ENCODE measurements at places on chromosomes 7 and 10. TPM values are rescaled to one million over a fixed set of nuclear protein-coding genes. Genes with fewer than 3 reads are reported as not detected.

CYP2C19 gene
- not detected for total RNA-seq

PUS7 gene
- 4.2 TPM for total RNA-seq

ARMC10 gene
- 27.5 TPM for total RNA-seq

- H3K4me1 ChIP-seq = peaks cover 18% of the 10 kb centered on the region
- H3K27me3 ChIP-seq = no peaks in the 10 kb centered on the region
- no peak overlapping the region for H3K27ac ChIP-seq
- DNase-seq = no peak
- no peaks in the 10 kb centered on the region for H3K36me3 ChIP-seq
- no peak overlapping the region for H3K4me3 ChIP-seq
Measured at GRCh38 chr10:79058899-79059841, 9.6 kb upstream of the ZMIZ1 start.

GRCh38 chr7:7579638-7580037 is 13.0 kb downstream of the MIOS start:
- H3K36me3 ChIP-seq = no peaks in the 10 kb centered on the region
- no peak overlapping the region for H3K4me3 ChIP-seq
- H3K4me1 ChIP-seq = no peaks in the 10 kb centered on the region
- H3K27me3 ChIP-seq = no peaks in the 10 kb centered on the region
- DNase-seq = no peak

DNA sequence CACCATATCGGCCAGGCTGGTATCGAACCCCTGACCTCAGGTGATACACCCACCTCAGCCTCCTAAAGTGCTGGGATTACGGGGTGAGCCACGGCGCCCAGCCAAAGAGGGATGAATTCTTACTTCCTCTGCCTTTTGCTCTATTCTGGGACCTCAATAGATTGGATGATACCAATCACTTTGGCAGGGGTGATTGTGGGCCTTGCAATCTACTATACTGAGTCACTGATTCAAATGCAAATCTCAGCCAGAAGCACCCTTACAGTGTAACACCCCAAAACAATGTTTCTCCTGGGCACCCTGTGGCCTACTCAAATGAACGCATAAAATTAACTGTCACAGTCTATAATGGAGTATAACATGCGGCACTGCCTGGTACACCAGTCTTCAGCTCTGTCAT is 596.7 kb upstream of the LRRTM3 start:
- H3K36me3 ChIP-seq = no peaks in the 10 kb centered on the region
- no peaks in the 10 kb centered on the region for H3K4me1 ChIP-seq
- no peak overlapping the region for H3K4me3 ChIP-seq
- H3K27ac ChIP-seq = no peak overlapping the region
- DNase-seq = no peak
- no peaks in the 10 kb centered on the region for H3K27me3 ChIP-seq

DNA sequence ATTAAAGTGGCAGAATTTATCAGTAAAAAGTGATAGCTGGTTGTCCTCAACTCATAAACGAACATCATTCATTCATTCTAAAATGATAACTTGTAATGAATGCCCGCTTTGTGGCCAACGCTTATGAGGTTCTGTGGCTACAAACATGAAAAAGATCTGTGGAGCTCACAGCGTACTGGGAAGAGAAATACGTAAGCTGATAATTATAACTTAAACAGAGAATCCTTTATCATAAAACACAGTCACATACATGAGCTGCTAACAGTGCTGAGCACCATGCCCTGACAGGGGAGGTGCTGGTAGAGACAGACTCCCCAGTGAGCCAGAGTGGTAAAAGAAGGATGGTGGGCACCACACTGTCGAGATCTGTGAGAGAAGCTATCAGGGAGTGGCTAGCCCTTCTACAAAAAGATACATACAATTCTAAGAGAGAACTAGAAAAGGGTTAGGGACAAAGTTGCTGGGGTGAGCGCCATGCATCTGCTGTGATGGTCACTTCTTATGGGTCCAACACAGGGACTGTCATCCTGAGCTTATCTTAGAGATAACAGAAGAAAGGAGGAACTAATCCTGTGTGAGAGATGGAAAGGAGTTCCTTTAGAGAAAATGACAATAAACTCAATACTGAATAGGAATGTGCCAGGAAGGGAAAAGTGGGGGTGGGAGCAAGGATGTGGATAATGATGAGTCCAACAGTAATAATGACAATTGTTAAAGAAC is 106.7 kb downstream of the USP6NL start:
- H3K27ac ChIP-seq = no peak overlapping the region
- H3K4me3 ChIP-seq = no peak overlapping the region
- H3K27me3 ChIP-seq = no peaks in the 10 kb centered on the region

DNA sequence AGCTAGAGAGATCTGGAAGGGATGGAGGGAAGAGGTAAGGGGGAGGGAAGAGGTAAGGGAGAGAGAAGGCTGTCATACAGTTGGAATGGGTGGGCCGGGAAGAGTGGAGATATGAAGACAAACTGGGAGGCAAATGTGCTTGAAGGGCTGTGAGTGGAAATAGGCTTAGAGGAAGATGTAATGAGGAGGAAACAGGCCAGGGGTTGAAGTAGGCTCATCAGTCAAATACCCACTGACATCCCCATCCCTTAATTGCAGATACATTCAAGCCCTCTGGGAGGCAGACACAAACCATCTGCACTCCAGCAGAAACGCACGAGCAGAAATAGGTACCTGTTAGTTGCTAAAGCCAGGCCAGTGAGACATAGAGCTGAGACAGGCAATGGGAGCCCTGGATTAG is 2.1 kb downstream of the SYNPO2L start:
- DNase-seq = no peak
- no peak overlapping the region for H3K27ac ChIP-seq
- no peaks in the 10 kb centered on the region for H3K36me3 ChIP-seq
- H3K4me3 ChIP-seq = no peak overlapping the region
- H3K27me3 ChIP-seq = no peaks in the 10 kb centered on the region
- no peaks in the 10 kb centered on the region for H3K4me1 ChIP-seq

DNA sequence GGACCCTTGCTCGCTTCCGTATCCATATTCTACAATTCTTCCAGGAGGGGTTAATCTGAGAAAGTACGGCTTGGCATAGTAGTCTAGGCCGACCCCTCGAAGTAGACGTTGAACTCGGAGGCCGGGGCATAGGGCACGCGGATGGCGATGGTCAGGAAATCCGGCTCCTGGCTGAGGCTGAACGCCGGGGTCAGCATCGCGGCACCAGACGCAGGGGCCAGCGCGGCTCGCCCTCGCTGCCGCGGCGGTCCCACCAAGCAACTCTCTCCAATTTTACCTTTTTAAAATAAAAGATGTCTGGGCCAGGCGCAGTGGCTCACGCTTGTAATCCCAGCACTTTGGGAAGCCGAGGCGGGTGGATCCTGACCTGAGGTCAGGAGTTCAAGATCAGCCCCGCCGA is 7.3 kb upstream of the SGMS1 start:
- no peaks in the 10 kb centered on the region for H3K27me3 ChIP-seq
- no peaks in the 10 kb centered on the region for H3K36me3 ChIP-seq

DNA sequence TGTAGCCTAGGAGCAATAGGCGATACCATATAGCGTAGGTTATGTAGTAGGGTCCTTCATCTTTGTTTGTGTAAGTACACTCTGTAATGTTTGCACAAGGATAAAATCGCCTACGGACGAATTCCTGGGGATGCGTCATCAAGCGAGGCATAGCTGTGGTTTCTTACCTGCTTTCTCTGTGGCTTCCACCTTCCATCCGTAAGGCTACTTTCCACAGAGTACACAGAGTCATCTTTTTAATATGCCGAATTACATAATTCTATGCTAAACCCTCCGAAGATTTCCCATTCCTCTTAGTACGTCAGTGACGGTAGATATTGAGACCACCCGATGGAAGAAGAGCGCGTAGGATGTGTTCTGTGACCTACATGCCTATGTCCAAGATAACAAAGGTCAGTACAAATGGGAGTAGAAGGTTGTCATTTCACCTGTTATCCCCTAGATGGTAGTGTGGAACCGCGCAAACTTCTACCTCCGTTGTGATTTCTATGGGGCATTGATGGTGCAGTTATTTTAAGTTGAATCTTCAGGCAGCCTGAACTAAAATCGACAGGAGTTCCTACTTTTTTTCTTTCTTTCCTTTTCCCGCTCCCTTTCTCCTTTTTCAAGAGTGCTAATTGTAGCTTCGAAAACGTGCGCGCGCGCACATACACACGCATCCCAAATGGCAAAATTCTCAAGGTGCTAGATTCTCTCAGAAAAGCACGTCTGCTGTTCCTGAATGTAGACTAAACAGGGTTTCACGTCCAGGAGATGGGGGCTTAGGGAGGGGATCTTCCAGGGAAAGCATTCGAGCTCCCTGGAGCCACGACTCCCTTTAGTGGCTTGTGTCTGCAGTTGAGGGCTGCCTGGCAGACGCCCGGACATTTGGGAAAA is 111.7 kb upstream of the MBL2 start:
- no peak for DNase-seq
- no peaks in the 10 kb centered on the region for H3K27me3 ChIP-seq
- no peaks in the 10 kb centered on the region for H3K4me1 ChIP-seq
- no peak overlapping the region for H3K4me3 ChIP-seq
- no peak overlapping the region for H3K27ac ChIP-seq

- H3K27ac ChIP-seq = no peak overlapping the region
- H3K27me3 ChIP-seq = no peaks in the 10 kb centered on the region
- no peak overlapping the region for H3K4me3 ChIP-seq
- no peaks in the 10 kb centered on the region for H3K36me3 ChIP-seq
- no peaks in the 10 kb centered on the region for H3K4me1 ChIP-seq
Measured at GRCh38 chr7:46725838-46726237, 804.8 kb upstream of the IGFBP3 start.

- DNase-seq = no peak
- H3K36me3 ChIP-seq = no peaks in the 10 kb centered on the region
- H3K27ac ChIP-seq = no peak overlapping the region
- no peaks in the 10 kb centered on the region for H3K4me1 ChIP-seq
- H3K27me3 ChIP-seq = no peaks in the 10 kb centered on the region
Measured at GRCh38 chr10:50387007-50387731, 135.9 kb upstream of the ASAH2 start.

GRCh38 chr7:55202150-55202913 is 162.8 kb upstream of the LANCL2 start:
- no peak overlapping the region for H3K4me3 ChIP-seq
- no peaks in the 10 kb centered on the region for H3K27me3 ChIP-seq
- no peak overlapping the region for H3K27ac ChIP-seq
- no peaks in the 10 kb centered on the region for H3K36me3 ChIP-seq
- no peaks in the 10 kb centered on the region for H3K4me1 ChIP-seq

DNA sequence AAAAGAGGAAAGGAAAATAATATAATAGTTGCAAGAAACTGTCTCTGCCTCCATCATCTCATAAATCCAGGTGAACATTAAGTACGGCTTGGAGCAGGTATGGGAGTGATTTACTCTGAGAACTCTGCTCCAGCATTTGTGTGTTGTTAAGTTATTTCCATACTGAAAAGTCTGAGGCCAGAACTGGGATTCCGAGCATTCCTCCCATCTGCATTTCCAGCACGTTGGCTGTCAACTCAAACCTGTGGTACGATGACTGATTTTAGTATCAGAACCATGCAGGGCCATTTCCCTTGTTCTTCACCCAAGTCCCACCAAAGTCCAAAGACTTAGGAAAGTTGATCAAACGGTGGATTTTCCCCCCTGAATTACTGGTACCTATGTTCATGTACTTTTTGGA is 104.9 kb downstream of the CREB5 start:
- DNase-seq = no peak
- no peak overlapping the region for H3K4me3 ChIP-seq
- no peak overlapping the region for H3K27ac ChIP-seq
- no peaks in the 10 kb centered on the region for H3K27me3 ChIP-seq

GRCh38 chr7:7895004-7895650 is 73.5 kb upstream of the GLCCI1 start:
- no peak overlapping the region for H3K27ac ChIP-seq
- H3K4me3 ChIP-seq = no peak overlapping the region
- H3K36me3 ChIP-seq = no peaks in the 10 kb centered on the region
